ENCODE measurements at places on chromosomes 5 and 9. TPM values are rescaled to one million over a fixed set of nuclear protein-coding genes. Genes with fewer than 3 reads are reported as not detected.

RABGAP1 gene
- total RNA-seq = 12.4 TPM

RNF20 gene
- total RNA-seq = 28.3 TPM

GRCh38 chr9:129640871-129641749 lies 841 bp downstream of the ASB6 start:
- no peak for DNase-seq

GRCh38 chr5:34886392-34887119 lies 28.7 kb downstream of the RAD1 start:
- no peak for DNase-seq

DNA sequence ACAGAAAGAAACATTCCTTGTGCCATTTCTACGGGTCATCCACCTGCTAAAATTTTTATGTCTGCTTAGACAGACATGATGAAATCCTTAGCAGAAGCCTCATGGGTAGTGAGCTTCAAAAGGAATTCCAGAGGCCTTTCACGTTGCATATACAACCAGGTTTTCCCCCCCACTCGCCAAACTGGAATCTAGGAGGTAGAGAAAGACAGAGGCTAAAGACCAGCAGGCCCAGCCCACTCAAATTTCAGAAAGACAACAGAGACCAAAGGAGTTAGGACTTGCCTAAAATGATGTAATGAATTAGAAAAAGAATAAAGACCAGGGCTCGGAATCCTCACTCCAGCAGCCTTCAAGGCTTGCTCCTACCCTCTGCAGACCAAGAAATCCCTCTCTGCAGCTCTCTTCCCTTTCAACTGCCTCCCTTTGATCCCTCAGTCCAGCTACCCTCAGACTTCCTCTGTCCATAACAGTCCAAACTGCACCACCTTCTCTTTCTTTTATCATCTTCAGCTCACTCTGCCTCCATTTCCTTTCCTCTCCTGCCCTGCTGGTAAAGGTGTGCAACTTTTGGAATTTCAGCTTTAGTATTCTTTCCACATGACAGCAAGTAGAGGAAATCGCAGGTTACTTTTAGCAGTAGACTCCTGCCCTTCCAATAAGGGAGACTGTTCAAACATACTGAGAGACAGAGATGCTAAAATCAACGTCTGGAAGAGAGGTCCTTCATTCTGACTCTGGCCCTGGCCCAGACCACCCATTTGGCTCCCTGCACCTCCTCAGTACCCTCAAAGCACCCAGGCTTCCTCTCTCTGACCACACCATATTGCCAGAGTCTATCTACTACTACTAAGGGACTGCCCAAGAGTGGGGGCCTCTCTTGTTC lies 8.9 kb downstream of the B4GALT1 start:
- no peak for DNase-seq

DNA sequence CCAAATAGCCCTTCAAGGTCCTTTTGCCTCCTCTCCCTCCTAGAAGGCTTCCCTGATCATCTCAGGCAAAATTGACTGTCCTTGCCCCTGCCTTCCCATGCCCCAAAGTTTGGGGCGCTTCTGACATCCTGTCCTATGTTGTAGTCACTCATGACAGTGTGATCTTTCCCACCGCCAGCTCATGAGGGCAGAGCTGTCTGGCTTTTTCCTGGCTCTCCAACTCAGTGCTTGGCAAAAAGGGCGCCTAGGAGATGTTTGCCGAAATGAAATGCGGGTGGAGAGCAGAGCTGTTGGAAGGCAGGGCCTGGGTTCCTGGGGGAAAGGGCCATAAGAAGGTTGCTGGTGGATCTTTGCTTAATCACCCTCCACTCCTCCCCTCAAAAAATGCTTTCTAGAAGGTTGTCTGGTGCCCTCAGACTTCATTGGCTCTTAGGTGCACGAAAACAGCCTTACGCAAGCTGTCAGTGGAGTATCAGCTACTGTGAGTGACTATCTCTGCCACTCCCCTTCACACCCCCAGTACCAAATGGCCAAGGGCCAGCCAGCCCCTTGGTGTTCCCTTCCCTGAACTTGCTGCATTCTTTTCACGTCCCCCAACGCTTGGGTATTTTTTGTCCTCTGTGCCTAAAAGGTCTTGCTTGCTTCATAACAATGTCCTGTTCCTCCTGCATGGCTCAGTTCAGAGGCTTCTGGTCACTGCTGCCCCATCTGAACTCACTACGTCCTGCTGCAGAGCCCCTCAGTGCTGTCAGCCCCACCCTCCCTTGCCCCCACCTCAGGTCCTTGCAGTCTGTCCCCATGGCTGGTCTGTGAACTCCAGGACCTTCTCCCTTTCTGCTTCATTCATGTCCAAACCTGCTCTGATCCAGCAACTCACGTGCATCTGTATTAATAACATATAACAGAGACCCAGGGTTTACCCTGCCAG lies 2.6 kb upstream of the SLC25A51 start:
- no peak for DNase-seq

GRCh38 chr5:109690242-109690974 lies 681 bp downstream of the MAN2A1 start:
- peak; percentile 29 for DNase-seq

GRCh38 chr9:125825762-125826161 lies 78.6 kb downstream of the PBX3 start:
- no peak for DNase-seq

- no peak for DNase-seq
Observed at GRCh38 chr9:118446943-118447639, 742.9 kb downstream of the TLR4 start.

DNA sequence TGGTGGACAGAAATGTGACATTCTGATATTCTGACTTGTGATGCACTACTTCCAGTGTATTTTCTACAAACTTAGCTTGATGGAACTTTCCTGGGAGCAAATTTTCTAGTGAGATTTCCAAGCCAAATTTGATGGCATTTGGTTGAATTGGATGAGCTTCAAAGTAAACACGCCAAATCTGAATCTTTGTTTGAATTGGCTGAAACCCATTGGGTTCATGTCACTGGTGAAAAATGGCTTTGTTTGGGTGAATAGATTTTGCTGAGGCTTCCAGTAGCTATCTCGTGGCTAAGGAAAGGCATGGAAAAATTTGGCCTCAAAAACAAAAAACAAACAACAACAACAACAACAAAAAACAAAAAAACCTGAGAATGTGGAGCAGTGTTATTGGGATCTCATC lies 271.1 kb upstream of the RPS23 start:
- peak; percentile 65 for DNase-seq

DNA sequence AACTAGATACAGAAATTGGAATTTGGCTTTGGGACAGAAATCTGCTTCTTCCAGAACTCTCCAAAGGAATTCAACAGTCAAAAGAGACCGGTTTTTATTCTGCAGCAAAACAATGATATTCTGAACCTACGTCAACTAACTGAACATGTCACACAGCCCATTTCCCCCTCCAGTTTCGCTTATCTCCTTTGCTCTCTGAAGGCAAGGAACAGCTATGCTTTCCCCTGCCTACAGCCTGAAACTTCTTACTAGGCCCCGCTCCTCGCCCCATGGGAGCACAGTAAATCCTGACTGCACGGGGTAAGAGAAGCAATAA lies 488 bp downstream of the SKIC3 start:
- DNase-seq = no peak

GRCh38 chr9:91028166-91028827 lies 226.7 kb downstream of the SYK start:
- peak; percentile 50 for DNase-seq

- no peak for DNase-seq
Observed at GRCh38 chr9:27584931-27585330, 11.7 kb upstream of the C9orf72 start.

DNA sequence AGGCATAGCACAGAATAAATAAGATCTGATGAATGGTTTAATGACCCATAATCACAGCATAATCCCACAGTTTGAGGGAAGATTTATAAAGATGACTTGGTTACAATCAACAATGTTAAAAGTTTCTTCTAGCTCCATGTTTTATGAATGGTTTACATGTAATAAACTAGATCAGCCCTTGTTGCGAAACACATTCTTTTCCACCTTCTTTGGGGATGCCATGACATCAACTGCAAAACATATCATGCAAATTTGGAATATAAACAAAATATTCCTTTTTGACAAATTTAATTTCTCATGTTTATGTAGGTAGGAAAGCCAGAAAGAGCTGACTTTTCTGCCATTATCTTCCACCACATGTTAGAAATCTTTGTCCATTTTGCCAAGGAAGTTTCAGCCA lies 979.5 kb downstream of the MAT2B start:
- no peak for DNase-seq

All from RPMI7951 (cell line).